ENCODE measurements at places on chromosomes 1 and 21.

DNA sequence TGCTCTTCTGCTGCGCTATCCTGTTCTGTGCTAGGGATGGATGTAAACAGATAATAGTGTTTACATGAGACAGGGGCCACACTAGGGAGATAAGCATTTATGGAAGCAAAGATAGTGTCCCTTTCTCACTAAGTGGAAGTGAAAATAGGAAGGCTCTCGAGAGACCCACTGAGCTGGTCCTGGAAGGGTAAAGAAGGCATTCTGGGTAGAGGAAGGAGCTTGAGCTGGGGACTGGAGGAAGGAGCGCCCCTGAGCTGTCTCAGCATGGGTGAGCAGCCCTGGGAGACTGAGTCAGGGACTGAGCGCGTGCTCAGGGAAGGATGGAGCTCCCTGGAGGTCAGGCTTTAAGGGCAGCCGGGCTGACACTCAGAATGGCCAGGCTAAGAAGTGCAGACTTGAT lies 93.3 kb downstream of the IGSF21 start:
- DNase-seq, result no peak

- no peak for DNase-seq
These were observed 101.6 kb downstream of the BRINP3 start for GRCh38 chr1:190376044-190376443.

- no peak for DNase-seq
These were observed 203.0 kb downstream of the PLPP3 start for GRCh38 chr1:56376188-56376984.

DNA sequence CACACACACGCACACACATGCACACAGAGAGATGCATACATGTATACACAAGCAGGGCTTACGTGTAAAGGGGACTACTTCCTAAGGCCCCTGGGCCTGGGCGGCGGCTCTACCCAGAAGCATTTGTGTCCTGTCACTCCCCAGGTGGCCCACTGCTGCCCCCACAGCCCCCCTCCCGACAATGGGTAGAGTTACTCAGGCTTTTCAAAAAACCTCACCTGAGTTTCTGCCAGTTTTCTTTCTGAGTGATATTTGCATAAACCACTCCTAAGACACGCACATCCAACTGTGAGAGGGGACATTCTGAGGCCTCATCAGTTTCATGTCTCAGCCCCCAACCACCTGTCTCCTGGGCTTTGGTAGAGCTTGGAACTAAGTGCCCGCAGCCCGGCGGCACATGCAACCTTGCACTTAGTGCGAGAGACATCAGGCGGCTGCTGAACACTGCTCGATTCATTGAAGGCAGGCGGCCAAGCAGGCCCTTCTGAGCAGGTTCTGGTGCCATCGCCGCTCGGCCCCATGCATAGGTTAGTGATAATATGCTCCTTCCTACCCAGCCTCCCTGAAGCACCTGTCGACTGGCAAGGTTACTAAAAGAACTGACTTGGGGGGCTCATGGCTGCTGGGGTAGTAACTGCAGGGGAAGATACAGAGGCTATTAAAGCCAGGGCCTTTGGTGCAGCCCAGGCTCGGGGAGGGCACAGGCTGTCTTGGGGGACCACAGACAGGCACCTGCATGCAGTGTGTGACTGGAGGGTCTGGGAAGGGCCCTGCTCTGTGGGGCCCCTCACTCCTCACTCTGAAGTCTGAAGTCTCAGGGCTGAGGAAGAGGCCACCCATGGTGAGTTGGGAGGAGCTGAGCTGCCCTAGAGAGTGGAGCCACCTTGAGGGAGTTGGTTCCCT lies 364.2 kb upstream of the VAMP3 start:
- no peak for DNase-seq
